ENCODE measurements at places on chromosomes 13 and 19.

GRCh38 chr13:44867825-44868224 is 121.4 kb downstream of the NUFIP1 start:
- DNase-seq: no peak

DNA sequence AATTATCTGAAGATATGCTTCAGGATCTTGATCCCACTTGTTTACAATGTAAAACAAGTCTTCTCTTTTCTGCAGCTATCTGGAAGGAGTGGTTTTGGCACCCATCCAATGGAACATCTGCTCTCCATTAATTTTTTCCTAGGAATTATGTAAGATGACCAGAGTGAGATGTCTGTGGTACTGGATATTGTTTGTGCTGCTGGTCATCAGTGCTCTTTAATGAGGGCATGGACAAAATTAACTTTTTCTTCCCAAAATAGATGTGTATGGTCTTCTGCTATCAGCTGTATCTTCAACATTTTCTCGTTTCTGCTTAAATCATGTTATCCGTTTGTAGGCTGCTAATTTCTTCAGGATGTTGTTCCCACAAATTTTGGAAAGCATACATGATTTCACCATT is 415.4 kb upstream of the KLHL1 start:
- DNase-seq: no peak

DNA sequence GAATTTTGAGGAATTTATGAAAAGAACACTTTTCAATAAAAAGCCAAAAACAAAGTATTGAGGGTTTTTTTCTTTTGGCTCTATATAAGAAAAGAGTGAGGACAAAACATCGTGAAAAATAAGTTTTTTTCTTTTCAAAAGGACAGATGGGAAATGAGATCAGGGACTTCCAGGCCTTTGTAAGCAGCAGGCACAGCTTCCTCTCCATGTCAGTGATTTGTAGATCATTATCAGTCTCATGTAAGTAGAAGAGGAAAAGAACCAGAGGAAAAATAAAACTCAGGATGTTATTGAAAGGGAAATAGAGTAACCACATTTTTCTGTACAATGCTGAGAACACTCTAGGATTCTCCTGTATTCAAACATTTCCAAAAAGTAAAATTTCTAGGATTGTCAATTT is 29.9 kb downstream of the DOCK9 start:
- no peak for DNase-seq

DNA sequence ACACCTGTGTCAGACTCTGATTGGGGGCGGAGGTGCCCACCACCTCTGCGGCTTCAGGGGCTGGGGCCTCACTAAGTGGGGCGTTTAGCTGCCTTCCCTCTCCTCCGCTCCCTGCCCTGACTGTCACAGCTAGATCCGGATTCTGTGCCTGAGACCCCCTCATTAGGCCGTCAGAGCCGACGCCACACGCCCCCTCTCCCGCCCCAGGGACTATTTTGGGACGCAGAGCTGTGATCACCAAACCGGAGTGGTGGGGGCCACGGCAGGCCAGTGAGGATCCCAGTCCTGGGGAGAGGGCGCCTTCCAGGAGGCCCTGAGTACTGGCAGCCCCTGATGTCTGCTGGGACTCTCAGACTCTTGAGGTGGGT is 762 bp downstream of the KANK3 start:
- DNase-seq: no peak

GRCh38 chr19:15283141-15283883 is 49.0 kb downstream of the BRD4 start:
- DNase-seq: peak; percentile 35

DNA sequence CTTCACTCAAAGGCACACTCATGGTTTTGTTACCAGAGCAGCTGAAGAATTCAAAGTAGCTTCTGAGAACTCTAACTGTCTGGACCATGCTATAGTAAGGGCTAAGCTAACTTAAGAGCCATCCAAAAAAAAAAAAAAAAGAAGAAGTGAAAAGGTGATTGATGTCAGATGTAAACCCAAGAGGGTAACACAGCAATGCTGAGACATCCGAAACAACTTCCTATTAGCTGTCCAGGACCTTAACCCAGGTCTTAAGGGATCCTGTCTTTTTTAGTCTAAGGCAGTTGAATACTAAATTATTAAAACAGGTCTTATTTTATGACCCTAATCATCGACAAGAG is 11.2 kb upstream of the RAB20 start:
- DNase-seq: no peak

DNA sequence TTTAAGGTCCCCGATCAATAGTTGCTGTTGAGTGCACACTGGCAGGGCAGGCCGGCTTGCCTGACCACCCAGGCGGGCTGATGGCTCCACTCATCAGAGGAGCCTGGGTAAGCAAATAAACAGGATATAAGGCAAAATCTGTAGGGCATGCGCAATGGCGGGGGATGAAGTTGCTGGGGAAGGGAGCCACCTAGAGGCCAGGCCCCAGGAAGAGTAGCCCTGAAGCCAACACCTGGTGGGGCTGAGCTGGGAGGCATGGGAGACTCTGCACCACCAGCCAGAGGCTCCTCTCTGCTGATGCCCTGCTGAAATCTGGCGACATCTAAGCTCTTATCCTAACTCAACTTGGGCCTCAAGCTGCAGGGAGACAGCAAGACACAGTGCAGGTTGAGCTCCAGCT is 324.3 kb downstream of the ZNF536 start:
- DNase-seq: no peak

GRCh38 chr13:103731959-103732358 is 665.7 kb upstream of the SLC10A2 start:
- no peak for DNase-seq

DNA sequence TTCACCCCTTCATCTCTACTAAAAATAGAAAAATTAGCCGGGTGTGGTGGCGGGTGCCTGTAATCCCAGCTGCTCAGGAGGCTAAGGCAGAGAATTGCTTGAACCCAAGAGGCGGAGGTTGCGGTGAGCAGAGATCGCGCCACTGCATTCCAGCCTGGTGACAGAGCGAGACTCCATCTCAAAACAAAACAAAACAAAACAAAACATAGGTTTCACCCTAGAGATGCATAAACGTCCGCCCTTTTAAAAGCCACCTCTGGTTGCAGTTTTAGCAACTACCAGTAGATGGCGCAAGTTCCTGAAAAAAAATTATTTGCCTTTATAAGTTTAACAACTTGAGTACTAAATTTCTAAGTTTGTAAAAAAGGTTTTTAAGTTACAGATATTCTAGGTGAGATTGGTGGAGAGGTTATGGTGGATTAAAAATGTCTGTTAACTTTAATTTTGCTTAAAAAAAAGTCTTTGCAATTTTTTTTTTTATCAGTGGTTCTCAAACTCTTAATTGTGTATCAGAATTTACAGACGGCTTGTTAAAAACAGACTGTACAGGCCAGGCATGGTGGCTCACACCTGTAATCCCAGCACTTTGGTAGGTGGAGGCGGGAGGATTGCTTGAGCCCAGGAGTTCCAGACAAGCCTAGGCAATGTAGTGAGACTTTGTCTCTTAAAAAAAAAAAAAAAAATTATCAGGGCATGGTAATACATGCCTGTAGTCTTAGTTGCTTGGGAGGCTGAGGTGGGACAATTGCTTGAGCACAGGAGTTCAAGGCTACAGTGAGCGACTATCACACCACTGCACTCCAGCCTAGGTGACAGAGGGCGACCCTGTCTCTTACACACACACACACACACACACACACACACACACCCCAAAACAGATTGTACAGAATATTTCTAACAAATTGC is 42.1 kb downstream of the NAA16 start:
- peak; percentile 5 for DNase-seq

GRCh38 chr19:1275260-1275975 is at the start of gene FAM174C:
FAM174C (plus strand) TSS chr19:1275530; CDS start chr19:1275550, 20 bp downstream.
- peak; percentile 95 for DNase-seq

DNA sequence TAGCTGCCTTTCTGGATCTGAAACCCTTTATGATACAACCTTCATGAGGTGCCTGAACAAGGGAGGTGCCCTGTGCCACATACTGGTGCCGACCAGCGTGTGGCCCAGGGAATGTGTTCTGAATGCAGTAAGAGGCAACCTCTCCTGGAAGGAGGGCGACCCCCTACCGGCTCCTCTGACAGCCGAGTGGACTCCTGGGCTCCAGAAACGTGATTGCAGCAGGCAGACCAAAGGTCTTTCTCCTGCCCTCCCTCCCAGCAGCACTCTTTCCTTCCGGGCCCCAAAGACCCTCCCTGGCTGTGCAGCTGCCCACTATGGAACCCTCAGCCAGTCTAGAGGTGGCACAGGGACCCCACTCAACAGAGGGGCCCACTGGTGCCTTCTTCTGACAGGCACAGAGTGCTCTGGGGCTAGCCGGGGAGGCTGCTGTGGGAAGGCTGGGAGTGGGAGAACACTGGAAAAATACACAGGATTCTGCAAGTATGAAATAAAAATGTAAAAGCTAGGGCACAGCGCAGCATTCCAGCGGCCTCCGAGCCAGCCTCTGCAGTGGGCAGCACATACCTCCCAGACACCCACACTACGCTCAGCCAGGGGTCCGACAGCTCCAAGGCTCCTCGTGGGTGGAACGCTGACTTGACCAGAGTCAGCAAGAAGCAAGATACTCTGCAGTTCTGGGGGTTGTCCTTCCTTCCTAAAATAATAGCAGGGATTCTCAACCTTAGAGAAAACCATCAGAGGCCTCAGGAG is 14.9 kb downstream of the SH3GL1 start:
- DNase-seq: no peak

DNA sequence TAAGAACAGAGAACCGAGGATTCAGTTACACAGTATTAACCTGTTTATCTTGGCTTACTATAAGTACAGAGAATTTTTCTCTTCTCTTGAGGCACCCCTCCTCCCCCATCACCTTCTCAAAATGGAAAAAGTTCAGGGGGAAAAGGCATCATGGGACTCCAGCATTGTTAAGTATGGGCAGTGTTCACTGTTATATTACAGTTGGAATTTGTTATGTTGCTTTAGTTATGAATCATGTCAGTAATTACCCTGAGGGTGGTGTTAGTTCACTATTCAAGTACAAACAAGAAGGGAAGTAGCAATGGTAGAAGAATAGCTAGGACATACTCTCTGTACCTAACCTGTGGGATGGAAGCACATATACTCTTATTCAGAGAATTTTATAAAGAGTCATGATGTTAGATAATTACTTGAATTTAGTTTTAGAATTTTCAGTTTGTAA is 12.0 kb downstream of the LPAR6 start:
- DNase-seq: no peak

GRCh38 chr13:30787738-30788525 is 52.6 kb downstream of the ALOX5AP start:
- DNase-seq: no peak

DNA sequence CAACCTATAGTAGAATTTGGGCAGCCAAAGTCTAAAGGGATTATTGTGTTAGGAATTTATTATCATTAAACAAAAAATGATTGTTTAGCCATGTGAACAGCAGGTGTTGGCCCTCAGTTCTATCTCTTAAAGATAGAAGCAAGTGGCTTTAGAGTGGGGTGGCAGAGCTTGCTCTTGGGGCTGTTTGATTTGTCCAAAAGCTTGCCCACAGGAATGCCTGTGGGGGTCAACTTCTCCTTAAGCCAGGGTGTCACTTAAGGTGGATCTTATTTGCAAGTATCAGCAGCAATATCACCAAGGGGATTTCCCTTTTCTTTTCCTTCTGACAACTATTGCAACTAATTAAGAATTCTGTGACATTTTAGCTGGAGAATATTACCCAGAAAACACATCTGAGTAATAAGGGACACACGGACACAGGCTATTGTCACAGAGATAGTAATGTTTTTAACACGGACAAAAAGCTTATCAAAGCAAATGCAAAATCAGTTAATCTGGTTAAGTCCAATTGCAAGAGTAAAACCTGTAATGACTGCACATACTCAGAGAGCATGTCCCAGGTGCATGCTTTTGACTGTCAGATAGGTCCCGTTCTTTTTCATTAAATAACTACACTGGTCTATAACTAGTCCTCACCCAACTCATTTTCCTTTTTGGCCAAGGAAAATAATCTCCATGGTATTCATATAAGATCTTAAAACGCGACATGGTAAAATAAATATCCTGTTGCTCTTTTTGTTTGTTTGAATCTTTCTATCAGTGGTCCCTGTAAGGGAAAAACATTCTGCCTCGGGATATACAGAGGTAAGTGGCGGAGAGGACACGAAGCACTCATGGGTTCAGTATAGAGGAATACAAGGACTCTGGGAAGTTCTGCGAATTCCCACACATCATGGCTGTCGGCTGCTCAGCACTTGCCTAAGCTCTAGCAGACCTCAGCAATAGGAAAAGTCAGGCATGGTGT is 172.1 kb upstream of the RFC3 start:
- no peak for DNase-seq

GRCh38 chr13:91228108-91228507 is 119.4 kb upstream of the MIR17HG start:
- no peak for DNase-seq

DNA sequence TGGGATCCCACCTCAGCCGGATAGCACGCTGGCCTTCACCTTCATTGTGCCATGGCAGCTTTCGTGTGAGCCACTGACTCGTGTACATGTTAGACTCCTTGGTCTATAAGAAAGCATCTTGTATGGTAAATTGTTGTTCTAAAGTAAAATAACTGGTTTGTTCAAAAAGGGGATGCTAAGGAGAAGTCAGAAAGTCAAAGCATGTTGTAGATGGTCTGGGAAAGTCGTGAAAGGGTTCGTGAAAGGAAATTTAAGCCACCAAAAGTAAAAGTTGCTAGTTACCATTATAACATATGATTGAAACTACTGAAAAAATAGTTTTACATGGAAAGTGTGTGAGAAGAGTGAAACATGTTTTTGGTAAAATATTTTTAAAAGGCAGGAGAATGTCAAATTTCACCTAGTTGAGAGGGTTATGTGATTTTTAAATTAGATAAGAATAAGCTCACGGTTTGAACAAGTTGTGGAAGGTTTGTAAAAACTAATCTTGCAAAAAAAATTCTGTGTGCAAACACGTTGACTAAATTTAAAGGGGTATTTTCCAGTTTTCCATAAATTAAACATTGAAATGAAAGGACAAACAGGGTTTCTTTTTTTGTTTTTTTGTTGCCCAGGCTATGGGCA is 23.4 kb downstream of the DPRX start:
- DNase-seq: no peak

DNA sequence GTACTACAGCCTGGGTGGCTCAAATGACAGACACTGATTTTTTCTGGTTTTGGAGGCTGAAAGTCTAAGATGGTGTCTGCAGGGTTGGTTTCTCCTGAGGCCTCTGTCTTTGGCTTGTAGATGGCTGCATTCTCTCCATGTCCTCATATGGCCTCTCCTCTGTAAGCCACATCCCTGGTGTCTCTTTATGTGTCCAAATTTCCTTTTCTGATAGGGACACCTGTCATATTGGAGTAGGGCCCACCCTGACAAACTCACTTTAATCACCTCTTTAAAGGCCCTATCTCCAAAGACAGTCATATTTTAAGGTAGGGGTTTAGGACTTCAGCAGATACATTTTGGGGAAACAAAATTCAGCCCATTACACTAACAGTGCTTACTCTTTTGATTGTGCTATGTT is 32.0 kb upstream of the WASF3 start:
- no peak for DNase-seq

Measured in stimulated activated CD4-positive, alpha-beta T cell treated with anti-CD3 and anti-CD28 coated beads, Interleukin-4, amount 100 ng/mL, for 48 hours (primary cell).